ENCODE measurements at places on chromosomes 4 and X. TPM values are rescaled to one million over a fixed set of nuclear protein-coding genes. Genes with fewer than 3 reads are reported as not detected.

GRCh38 chr4:159487284-159487747, 384.4 kb downstream of the RAPGEF2 start:
- peak; percentile 41 for DNase-seq

DNA sequence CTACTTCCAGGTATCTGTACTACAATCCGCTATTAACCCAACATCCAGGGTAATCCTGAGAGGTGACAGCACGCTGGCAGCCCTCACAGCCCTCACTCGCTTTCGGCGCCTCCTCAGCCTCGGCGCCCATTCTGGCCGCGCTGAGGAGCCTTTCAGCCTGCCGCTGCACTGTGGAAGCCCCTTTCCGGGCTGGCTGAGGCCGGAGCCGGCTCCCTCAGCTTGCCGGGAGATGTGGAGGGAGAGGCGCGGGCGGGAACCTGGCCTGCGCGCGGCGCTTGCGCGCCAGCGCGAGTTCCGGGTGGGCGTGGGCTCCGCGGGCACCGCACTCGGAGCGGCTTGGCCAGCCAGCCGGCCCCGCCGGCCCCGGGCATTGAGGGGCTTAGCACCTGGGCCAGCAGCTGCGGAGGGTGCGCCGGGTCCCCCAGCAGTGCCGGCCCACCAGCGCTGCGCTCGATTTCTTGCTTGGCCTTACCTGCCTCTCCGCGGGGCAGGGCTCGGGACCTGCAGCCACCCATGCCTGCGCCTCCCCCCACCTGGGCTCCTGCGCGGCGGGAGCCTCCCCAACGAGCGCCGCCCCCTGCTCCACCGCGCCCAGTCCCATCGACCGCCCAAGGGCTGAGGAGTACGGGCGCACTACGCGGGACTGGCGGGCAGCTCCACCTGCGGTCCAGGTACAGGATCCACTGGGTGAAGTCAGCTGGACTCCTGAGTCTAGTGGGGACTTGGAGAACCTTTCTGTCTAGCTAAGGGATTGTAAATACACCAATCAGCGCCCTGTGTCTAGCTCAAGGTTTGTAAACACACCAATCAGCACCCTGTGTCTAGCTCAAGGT, 87.3 kb downstream of the PRSS12 start:
- DNase-seq, result peak; percentile 37

Gene EXOC1L
- total RNA-seq, result not detected

GRCh38 chrX:110282922-110283321, 35.0 kb downstream of the AMMECR1 start:
- no peak for DNase-seq

DNA sequence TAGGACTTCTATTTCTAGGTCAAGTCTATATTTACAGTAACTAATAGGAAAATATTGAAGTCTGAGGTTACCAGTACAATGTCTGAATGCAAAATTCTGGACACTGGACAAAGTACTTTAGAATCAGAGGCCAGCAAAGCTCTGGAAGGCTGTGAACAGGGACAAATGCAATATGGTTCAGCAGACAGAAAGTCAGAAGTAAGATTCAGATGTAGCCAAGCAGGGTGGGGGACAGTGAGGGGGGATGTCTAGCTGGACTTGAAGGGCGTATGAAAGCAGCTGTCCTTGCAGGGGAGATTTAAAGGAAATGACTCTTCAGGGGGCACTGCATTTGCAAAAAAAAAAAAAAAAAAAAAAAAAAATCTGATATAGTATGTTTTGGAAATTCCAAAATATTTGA, 2.9 kb downstream of the SORBS2 start:
- no peak for DNase-seq

- DNase-seq, result no peak
Observed at GRCh38 chr4:70808151-70808550, 31.5 kb downstream of the GRSF1 start.

Gene PPP2R2C
- 0.49 TPM for total RNA-seq

- no peak for DNase-seq
Observed at GRCh38 chrX:112545051-112545450, 134.7 kb downstream of the LHFPL1 start.
